ENCODE measurements at places on chromosomes 3 and 15.

- no peak for DNase-seq
Measured at GRCh38 chr3:157276801-157277200, 116.9 kb upstream of the CCNL1 start.

DNA sequence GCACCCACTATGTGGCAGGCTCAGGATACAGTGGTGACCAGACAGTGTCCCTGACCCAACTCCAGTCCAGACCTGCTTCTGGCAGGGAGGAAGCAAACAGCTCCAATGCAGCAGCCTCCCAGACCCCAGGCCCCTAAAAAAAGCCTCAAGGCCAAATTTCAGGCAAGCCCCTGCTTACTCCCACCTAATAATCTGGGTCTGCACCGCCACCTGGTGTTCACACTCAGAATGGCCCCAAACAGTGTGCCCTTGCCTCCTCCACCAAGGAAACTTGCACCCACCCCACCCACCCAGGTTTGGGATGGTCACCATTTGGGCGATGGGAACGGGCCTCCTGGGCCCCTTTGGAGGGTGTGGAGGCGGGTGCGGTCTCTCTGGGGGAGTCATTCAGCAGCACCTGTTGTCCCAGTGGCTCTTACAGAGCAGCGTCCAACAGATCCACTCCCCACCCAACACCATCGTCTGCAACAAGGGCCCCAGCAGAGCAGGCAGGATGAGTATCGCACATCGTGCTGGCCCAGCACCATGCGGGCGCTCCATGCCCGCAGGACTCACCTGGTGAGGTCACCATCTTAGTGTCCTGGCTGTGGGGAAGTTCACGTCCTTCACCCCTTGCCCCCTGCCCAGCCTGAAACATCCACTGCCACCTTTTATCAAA is 17.3 kb downstream of the C3orf18 start:
- no peak for DNase-seq

GRCh38 chr15:41894791-41895463 is 1.1 kb upstream of the SPTBN5 start:
- DNase-seq, result no peak

GRCh38 chr3:66486646-66487045 is 14.2 kb downstream of the LRIG1 start:
- no peak for DNase-seq

DNA sequence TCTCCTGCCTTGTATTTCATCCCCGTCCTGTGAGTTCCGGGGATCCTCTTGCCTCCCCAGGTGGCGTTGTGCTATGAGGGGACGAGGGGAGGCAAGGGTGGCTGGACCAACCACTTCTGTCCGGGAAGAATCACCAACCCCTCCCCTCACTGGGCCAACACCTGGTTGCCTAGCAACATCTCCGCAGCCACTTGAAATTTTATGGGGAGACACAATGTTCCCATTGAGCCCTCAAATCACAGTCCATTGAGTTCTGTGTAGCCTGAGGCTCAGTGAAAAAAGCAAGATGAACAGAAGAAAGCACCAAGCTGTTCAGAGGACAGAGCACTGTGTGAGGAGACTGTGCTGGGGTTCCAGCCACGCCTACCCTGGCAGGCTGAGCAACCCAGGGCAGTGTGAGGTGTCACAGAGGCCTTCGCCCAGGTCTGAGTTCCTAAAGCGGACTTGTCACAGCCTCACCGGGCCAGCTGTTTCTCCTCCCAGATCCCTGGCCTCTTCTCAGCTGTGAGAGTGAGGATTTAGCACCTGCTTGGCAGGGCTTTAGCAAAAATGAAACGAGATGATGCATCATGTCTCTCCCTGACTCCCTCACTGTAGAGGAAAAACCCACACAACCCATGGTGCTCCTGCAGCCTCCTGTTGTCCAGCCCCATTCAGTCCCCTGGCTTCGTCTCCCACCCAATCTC is 76.8 kb downstream of the ATP2B2 start:
- no peak for DNase-seq

GRCh38 chr3:194396859-194397756 is 2.0 kb downstream of the GP5 start:
- no peak for DNase-seq

DNA sequence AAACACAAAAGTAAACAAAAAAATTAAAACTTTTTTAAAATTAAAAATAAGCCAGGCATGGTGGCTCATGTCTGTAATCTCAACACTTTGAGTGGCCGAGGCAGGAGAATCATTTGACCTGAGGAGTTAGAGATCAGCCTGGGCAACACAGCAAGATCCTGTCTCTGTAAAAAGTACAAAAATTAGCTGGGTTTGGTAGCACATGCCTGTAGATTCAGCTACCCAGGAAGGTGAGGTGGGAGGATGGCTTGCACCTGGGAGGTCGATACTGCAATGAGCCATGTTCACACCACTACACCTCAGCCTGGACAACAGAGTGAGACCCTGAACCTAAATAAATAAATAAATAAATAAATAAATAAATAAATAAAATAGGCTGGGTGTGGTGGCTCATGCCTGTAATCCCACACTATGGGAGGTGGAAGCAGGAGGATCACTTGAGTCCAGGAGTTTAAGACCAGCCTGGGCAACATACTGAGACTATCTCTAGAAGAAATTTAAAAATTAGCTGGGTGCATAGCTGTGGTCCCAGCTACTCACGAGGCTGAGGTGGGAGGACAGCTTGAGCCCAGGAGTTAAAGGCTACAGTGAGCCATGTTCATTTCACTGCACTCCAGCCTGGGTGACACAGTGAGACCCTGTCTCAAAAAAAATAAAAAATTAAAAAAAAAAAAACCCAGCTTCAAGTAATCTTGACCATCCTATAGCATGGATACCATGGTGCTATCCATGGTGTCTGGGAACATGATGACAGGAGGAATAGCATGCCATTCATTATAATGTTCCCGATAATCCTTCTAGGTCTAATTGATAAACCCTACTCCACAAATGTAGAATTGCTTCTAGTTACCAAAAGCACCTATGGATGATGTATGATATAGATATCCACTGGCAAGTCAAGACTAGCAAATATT is 4.2 kb downstream of the MYO5A start:
- no peak for DNase-seq

DNA sequence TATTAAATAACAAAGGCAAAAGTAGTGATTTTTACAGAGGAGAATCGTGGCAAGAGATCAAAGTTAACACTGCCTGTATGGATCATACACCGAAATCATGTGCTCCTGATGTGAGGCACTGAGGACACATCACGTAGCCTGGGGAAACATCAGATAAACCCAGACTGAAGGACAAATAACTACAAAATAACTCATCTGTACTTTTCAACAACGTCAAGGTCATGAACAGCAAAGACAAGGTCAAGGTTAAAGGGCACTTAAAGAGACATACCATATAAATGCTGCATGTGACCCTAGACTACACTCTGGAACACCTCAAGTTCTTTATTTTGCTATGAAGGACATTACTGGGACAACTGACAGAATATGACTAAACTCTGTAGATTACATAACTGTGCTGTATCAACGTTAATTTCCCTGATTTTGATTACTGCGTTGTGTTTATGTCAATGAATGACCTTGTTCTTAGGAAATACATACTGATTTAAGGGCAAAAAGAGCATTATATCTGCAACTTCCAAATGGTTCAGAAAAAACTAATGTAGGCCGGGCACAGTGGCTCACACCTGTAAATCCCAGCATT is 48.1 kb downstream of the CHSY1 start:
- DNase-seq, result no peak

DNA sequence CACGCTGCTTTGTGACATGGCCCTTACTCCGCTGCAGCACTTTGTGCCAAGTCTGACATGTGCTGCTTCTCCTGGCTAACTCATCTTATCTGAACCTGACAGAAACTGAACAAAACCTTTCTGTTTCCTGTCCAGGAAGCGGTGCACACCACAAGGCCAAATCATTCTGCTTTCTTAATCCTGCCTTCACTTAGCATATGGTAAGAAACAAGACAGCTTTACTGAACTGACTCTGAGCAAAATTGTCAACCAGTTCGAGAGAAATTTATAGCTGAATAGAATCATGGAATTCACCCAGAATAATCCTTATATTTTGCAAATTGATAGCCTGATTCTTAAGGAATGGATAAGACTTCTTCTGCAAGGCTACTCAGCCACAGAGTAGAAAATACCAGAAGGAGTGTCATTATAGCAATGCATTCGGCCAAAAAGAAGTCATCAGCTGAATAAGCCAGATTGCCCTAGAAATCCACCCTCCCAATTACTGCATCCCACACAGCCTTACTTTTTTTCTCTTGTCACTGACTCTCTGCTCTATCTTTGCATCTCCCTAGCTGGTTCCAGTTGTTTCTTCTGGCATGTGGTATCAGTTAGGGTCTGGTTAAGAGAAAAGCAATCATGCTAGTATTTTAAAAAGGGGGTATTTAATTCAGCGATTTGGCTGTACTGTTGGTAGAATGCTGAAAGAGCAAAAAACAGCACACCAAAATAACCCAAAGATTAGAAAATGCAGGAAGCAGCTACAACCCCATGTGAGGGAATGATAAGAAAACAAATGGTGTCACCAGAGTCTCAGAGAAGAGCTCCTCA is 41.6 kb upstream of the STRIT1 start:
- DNase-seq, result no peak

- DNase-seq, result no peak
Measured at GRCh38 chr3:113039546-113039945, 48.8 kb downstream of the GTPBP8 start.

DNA sequence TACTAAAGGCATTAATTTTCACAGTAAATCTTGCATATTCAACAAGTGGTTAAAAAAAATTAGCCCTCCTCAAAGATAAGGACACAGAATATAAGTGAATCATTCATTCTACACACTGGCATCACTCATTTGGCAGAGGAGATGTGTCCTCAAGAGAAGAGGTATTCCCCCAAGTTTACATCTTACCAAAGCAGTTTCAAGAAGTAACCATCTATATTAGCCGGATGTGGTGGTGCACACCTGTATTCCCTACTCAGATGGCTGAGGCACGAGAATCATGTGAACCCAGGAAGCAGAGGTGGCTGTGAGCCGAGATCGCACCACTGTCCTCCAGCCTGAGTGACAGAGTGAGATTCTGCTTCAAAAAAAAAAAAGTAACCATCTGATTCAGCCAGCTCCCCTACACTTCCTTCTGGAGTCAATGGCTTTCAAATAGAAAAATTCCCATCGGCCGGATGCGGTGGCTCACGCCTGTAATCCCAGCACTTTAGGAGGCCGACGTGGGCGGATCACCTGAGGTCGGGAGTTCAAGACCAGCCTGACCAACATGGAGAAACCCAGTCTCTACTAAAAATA is 15.4 kb downstream of the RAF1 start:
- no peak for DNase-seq

- DNase-seq, result no peak
Measured at GRCh38 chr3:130991126-130991525, 35.5 kb downstream of the ASTE1 start.

- no peak for DNase-seq
Measured at GRCh38 chr3:102174312-102174712, 260.5 kb upstream of the ZPLD1 start.

GRCh38 chr3:100149130-100149529 is 34.8 kb upstream of the FILIP1L start:
- DNase-seq, result no peak

DNA sequence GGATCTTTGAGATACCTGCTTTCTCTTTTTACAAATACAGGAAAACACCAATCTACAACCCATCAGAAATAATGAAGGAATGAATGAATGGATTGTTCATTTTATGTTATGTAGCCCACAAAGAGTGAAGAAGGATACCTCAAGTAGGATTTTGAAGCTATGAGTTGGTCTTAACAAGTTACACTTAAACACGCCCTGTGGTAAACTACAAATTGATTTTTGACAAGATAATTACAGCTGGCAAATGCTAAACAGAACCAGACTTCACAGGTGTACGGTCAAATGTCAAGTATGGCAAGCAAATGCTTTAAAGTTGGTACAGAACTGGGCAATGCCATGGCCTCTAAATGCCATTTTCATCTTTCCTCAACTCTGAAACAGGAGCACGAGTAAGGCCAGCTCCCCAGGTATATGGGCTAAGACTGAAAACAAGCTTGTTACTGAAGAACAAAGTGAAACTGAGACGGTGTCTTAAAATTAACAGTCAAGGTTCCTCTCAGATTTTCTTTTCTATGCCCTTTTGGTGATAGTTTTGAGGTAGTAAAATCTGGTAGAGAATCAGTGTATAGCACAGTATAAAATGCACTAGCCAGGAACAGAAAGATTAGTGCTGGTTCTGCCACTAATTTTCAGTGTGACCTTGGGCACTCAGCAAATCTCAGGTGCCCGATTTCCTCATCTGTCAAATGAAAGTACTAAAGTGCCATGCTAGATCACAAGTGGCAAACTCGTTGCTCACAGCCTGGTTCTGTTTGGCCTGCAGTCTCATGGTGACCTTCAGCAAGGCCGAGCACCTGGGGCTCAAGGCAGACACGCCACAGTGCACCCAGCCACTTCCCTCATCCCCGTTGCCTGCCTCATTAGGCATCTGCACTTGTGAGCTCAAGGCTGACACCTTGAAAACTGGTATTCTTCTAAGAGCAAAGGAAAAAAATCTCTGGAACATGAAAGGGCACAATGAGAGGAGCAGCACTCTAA is 9.5 kb downstream of the RUVBL1 start:
- DNase-seq, result no peak

All from GOT3 (cell line).